ENCODE measurements at places on chromosomes 1 and 21. TPM values are rescaled to one million over a fixed set of nuclear protein-coding genes. Genes with fewer than 3 reads are reported as not detected.

The HIVEP3 gene
- 2.3 TPM for total RNA-seq

The KRTAP10-3 gene
- not detected for total RNA-seq

The GBP6 gene
- total RNA-seq = not detected

The DIP2A gene
- total RNA-seq = 47.7 TPM

The ZBTB17 gene
- 46.5 TPM for total RNA-seq

Data from thoracic aorta (tissue), 2 donors.